Neuronal stem cell (in vitro differentiated cells): ENCODE measurements at places on chromosomes 4 and X.

DNA sequence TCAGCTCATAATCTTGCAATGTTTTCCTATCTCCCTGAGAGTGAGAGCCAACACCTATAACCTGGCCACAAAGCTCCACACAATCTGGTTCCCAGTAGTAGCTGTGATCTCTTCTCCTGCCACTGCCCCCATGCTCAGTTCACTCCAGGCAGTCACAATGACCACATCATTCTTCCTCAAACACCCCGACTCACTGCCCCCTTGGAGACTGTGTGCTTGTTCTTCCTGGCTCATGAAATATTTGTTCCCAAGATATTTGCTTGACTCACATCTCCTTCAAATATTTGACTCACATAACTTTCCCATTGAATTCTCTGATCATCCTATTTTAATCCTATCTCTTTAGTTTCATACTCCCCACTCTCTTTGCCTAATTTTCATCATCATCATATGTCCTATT is 173.7 kb downstream of the AREG start:
- DNase-seq, result no peak

GRCh38 chrX:40243755-40244515 is 146.2 kb upstream of the BCOR start:
- peak; percentile 18 for DNase-seq

DNA sequence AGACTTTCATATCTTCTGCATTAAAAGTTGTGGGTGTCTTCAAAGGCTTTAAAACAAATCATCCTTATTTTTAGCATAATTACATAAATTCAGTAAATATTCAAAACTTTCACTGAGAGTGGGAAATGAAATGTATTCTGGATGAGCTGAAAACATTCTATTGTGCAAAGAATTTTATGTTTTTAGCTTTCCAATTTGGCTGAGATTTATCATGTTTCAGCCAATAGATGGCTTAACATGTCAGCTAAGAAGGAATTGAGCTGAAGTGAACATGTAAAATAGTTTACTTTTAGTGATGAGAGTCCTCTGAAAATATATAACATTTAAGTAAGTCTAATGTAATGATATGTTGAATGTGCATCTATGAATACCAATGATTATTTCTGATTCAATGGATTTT is 213.5 kb upstream of the GIMD1 start:
- DNase-seq, result no peak

- peak; percentile 8 for DNase-seq
These were observed 1192.6 kb downstream of the C4orf33 start for GRCh38 chr4:130288576-130288975.

- peak; percentile 54 for DNase-seq
These were observed 1.3 kb downstream of the PCDH7 start for GRCh38 chr4:30721185-30722091.

DNA sequence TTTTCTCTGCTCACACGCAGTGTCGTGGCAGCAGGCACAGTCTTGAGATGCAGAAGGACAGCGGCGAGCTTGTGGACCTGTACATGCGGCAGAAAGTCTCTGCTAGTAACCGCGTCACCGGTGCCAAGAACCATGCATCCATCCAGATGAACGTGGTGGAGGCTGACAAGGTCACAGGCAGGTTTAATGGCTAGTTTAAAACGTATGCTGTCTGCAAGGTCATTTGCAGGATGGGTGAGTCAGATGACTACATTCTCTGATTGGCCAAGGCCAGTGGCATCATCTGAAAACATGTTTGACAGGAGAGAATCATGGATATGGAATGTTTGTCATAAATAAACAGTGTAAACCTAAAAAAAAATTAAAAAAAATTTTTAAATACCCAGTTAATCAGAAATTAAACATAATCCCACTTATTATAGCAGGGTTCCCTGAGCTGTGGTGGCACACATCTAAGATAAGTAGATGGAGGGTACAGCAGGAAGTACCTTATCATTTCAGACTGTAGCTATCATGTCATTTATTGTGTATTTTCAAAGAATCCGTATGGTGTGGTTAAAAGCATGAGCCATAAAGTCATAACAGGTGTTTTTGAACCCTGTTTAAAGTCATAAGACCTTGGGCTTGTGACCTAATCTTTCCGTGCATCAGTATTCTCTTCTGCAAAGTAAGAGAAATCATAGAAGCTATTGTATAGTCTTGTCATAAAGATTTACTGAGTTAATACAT is 7.5 kb upstream of the BMP2K start:
- DNase-seq, result no peak

DNA sequence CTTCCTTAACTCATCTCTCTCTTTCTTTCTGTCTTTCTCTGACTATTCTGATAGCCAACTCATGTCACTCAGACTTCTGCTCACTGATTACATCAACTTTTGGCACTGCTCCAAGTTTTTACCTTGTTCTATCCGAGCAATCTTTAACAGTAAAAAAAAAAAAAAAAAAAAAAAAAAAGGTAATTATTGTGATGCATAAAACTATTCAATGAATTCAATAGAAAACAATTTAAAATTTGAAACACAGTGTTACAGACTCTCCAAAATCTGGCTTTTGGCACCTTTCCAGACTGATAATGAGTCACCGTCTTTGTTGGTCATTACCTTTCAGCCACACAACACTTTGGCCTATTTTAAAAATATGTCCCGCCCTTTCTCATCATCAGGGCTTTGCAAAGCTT is 229.5 kb downstream of the GALNTL6 start:
- DNase-seq, result no peak

- DNase-seq, result no peak
These were observed 952 bp downstream of the ANOS1 start for GRCh38 chrX:8730812-8731558.

- peak; percentile 21 for DNase-seq
These were observed 839 bp downstream of the STK26 start for GRCh38 chrX:132023896-132024386.

GRCh38 chr4:1571165-1572009 is 112.7 kb downstream of the FAM53A start:
- no peak for DNase-seq
